Activated CD8-positive, alpha-beta memory T cell treated with anti-CD3 and anti-CD28 coated beads, Interleukin-2, amount 10 ng/mL, durations not matched to agents 7 days and 5 days (primary cell): ENCODE measurements at places on chromosomes 6 and 20.

DNA sequence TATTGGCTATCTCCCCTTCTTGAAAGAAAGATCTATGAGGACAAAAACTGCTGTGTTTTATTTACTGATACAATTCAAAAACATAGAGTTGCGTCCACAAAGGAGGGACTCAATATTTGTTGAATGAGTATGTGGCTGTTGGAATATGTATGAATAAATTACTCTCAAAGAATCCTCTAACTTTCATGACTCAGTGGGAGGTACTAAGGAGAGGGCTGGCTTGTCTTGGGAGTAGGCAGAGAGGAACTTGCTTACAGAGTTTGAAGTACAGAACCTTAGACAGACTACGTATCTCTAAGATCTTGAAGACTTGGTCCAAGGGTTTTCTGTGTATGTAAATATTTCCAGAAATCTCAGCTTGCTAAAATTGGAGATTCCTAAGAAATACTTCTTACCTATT is 504.0 kb upstream of the PTCHD4 start:
- DNase-seq = no peak

DNA sequence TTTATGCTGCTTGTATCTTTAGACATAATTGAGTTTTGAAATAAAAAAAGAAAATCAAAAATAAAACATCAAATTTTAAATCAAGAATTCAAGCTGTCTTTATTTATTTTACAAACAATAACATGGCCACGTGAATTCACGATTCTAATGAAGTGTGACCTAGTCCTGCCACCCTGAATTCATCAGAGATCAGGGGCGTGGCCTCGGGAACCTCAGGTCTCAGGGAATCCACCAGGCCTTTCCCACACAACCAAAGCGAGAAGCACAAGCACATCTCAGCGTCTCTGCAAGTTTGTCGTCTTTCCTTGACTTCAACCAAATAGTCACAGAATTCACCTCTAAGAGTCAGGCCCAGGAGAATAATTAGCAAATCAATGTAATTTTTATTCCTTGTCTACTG is 107.9 kb downstream of the DACT2 start:
- no peak for DNase-seq

GRCh38 chr6:106939208-106939607 is 35.3 kb downstream of the CD24 start:
- no peak for DNase-seq

GRCh38 chr6:143176090-143177021 is 115.7 kb downstream of the AIG1 start:
- no peak for DNase-seq

DNA sequence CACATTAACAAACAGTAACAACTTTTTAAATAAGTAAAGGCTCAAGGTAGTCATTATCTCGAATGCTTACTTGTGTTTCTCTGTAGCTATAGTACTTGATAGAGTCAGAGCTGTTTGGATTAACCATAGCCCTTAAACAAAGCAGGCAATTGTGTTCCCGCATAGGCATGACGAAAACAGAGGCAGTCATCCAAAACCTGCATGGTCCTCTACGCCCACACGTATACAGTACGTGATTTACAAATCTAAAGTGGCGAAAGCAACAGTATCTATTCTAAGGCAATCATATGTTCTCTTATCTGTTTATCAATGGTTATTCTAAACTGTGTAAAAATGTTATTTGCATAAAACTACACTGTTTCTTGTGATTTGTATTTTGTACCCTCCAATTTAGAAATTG is 31.8 kb downstream of the HFE start:
- DNase-seq = no peak

- no peak for DNase-seq
Measured at GRCh38 chr6:48826901-48827701, 636.0 kb downstream of the MMUT start.

GRCh38 chr6:13229205-13230085 is 98.9 kb downstream of the TBC1D7 start:
- peak; percentile 72 for DNase-seq

DNA sequence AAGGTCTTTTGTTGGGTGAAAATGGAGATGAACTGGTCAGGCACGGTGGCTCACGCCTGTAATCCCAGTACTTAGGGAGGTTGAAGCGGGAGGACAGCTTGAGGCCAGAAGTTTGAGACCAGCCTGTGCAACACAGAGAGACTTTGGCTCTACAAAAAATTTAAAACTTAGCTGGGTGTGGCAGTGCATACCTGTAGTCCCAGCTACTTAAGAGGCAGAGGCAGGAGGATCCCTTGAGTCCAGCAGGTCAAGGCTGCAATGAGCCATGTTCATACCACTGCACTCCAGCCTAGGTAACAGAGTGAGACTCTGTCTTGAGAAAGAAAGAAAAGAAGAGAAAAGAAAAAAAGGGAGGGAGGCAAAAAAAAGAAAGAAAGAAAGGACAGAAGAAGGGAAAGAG is 90.9 kb upstream of the NFATC2 start:
- no peak for DNase-seq

- DNase-seq = no peak
Measured at GRCh38 chr20:58577139-58577806, 62.1 kb upstream of the APCDD1L start.

DNA sequence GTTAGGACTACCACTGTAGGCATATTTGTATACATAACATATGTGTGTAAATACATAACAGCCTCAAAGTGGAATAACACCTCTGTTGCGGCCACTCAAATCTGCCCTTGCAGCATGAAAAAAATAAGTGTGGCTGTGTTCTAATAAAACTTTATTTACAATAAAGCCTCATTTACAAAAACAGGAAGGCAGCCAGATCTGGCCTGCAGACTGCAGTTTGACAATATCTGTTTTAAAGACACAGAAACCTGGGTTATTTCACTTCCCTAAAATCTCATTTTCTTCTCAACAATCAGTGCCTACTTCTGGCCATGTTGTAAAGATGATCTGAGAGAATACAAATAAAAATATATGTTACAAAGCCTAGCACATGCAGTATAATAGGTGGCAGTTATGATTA is 53.9 kb upstream of the SCML4 start:
- DNase-seq = no peak

DNA sequence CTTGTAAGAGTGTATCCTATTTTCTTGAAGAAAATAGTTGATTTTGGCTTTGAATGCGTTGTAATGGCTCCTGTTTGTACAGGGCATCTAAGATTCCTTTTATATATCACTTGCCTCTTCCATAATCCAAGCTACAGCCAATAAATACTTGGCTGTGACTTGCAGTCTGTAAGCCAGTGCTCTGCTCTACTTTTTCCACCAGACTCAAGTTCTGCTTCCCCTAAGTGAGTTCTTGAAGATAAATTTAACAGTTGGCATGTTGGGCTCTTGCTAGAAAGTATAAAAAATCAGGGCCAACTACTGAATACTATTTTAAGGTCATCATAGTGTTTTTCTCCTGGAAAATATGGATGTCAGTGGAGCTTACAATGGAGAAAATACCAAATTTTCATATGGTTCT is 36.5 kb upstream of the SCGN start:
- DNase-seq = no peak

DNA sequence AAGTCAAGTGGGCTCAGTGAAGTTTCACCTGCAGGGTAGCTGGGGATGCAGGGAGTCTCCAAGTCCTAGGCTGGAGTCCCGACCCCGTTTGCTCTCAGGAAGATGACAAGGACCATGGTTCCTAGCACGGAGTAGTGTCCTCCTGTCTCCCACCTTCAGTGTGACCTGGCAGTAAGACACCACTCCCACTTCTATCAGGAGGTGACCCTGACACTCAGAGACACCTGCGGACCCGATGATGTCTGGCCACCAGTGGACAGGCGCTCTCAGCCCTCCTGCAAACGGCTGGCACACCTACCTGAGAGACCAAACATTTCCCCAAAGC is 1.1 kb downstream of the SOD2 start:
- DNase-seq = no peak
